ENCODE measurements at places on chromosomes 5 and 9.

DNA sequence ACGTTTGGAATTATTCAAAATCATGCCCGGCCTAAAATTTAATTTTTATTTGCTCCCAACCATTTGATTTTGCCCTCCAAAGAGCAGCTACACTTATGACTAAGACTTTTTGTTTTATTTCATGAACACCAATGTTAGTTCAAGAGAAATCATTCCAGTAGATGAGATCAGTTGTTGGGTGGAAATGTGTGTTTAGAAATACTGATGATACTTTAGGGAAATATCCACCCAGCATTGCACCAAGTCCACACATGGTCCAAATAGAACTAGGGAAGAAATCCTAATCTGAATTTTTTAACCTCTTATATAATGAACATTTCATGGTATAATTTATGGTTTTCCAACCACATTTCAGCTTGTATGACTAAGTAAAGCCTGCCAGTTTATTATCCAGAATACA is 28.3 kb upstream of the GOLPH3 start:
- DNase-seq: no peak

GRCh38 chr5:154356020-154356655 is 89.7 kb upstream of the SAP30L start:
- DNase-seq: no peak

DNA sequence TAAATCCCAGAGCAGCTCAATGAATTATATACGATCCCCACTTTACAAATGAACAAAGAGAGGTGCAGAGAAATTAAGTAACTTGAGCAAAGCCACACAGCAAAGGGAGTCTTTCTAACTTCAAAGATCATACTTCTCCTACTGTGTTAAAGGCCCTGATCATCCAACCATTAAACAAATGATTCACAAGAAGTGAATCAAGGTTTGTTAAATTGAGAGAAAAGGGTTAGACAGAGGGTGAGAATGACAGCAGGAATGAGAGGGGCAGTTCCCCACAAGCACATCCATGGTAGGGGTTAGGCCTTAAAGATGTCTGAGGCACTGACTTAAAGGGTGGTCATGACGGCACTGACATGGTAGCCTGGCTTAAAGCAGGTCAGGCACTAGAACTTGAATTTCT is 10.7 kb downstream of the IDNK start:
- no peak for DNase-seq

DNA sequence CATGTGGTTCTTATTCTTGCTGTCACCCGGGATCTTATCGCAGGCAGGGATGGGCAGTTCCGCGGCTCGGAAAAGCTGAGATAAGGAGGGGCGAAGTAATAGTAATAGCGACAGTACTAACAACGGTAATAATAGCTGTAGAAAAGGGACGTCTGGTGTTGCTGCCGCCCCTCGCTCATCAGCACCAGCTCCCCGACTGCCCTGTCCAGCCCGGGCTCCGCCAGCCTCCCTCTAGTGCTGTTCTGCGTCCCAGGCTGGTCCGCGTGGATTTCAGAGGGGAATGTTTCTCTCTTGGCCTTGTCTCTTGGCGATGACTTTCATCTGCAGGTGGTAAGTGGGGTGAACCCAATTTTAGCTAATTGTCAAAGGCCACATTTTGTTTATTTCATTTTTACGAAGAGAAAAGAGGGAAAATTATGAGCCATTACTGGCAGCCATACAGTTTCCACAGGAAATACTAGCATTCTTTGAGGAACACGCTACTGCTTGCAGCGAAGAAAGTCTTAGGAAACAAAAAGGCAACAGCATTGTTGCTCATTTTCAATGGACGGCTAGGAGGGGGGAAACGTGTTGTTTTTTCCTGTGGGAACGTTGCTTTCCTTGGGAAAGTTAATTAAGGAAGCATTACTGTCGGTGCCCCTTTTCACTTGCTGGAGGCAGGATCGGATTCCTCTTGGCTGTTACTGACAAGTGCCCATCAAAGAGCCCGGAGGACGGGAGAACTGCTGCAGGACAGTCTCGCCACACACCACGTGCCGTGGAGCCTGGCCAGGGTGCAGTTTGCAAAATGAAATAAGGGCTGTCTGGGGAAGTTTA is 762 bp downstream of the SNCAIP start:
- no peak for DNase-seq

GRCh38 chr5:77859306-77859705 is 83.2 kb upstream of the TBCA start:
- no peak for DNase-seq
